Psoas muscle (tissue), 8 donors: ENCODE measurements at places on chromosomes 7 and 10.

GRCh38 chr7:20284771-20285143 is 45.9 kb upstream of the ITGB8 start:
- H3K4me3 ChIP-seq, result no peak overlapping the region
- no peaks in the 10 kb centered on the region for H3K4me1 ChIP-seq
- no peaks in the 10 kb centered on the region for H3K36me3 ChIP-seq
- DNase-seq, result no peak
- H3K27ac ChIP-seq, result no peak overlapping the region

- peak; percentile 75 for DNase-seq
- H3K27ac ChIP-seq, result peak overlapping the region; percentile 71
- H3K4me1 ChIP-seq, result peaks cover 7% of the 10 kb centered on the region
- peak overlapping the region; percentile 79 for H3K4me3 ChIP-seq
- H3K36me3 ChIP-seq, result no peaks in the 10 kb centered on the region
These were observed 657 bp upstream of the TMEM178B start for GRCh38 chr7:141073173-141073640.

- H3K36me3 ChIP-seq, result no peaks in the 10 kb centered on the region
- DNase-seq, result no peak
- H3K27ac ChIP-seq, result no peak overlapping the region
These were observed 107.5 kb downstream of the KIF20B start for GRCh38 chr10:89808842-89809241.

GRCh38 chr7:2894118-2894940 is 50.2 kb upstream of the GNA12 start:
- no peaks in the 10 kb centered on the region for H3K36me3 ChIP-seq
- H3K4me3 ChIP-seq, result no peak overlapping the region
- no peak overlapping the region for H3K27ac ChIP-seq
- H3K27me3 ChIP-seq, result no peaks in the 10 kb centered on the region
- no peaks in the 10 kb centered on the region for H3K4me1 ChIP-seq

- no peaks in the 10 kb centered on the region for H3K27me3 ChIP-seq
- no peak overlapping the region for H3K4me3 ChIP-seq
These were observed 712.5 kb upstream of the ANKRD30A start for GRCh38 chr10:36412942-36413341.

- H3K36me3 ChIP-seq, result no peaks in the 10 kb centered on the region
- DNase-seq, result no peak
- no peaks in the 10 kb centered on the region for H3K4me1 ChIP-seq
- H3K4me3 ChIP-seq, result no peak overlapping the region
- no peak overlapping the region for H3K27ac ChIP-seq
- peaks cover 7% of the 10 kb centered on the region for H3K27me3 ChIP-seq
These were observed 54.3 kb upstream of the GPR26 start for GRCh38 chr10:123611876-123612275.

DNA sequence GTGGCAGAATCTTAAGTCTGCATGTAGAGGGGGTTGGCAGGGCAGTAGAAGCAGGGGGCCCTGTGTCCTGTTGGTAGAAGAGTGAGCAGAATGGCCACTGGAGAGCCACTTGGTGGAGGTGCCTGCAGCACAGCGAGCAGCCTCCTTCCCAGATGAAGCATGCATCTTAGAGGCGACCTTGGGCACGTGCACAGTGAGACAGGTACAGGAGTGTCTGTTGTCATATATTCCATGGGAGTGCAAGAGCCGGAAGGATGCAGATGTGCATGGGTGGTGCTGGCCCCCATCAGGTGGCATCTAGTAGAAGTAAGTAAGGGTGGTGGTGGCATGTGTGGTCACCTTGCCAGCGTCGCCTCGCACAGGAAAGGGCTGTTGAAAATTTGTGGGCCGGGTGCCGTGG is 53.9 kb downstream of the CUX1 start:
- H3K36me3 ChIP-seq, result no peaks in the 10 kb centered on the region
- H3K4me1 ChIP-seq, result peaks cover 56% of the 10 kb centered on the region
- no peaks in the 10 kb centered on the region for H3K27me3 ChIP-seq
- H3K4me3 ChIP-seq, result no peak overlapping the region

DNA sequence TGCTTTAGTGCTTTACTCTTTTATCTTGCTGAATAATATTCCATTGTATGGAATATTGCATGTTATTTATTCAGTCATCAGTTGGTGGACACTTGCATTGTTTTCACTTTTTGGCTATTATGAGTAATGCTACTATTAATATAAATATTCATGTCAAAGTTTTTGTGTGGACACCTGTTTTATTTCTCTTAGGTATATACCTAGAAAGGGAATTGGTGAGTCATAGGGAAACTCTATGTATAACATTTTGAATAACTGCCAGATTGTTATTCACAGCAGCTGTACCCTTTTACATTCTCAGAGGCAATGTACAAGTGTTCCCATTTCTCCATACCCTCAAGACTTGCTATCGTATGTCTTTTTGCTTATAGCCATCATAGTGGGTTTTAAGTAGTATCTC is 268.7 kb downstream of the SEMA3A start:
- no peaks in the 10 kb centered on the region for H3K36me3 ChIP-seq
- no peak for DNase-seq
- H3K27me3 ChIP-seq, result no peaks in the 10 kb centered on the region
- no peaks in the 10 kb centered on the region for H3K4me1 ChIP-seq
- H3K27ac ChIP-seq, result no peak overlapping the region

DNA sequence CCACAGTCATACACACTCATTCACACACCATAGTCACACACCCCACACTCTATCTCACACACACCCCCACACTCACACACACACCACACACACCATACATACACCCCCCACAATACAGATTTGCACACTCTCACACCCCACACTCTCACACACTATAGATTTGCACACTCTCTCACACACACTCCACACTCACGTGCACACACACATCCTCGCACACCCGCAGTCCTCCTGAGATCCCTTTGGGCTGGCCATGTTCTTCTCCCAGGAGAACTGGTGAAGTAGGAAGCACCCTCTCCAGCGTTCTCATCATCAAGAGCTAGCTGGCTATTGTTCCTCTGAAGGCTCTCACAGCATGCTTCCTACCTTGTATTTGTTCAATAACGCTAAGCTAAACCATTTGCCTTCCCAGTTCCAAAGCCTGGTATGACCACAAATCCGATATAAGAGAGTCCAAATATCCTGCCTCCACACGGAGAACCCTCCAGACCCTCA is 86.2 kb downstream of the HECW1 start:
- H3K4me3 ChIP-seq, result no peak overlapping the region
- no peaks in the 10 kb centered on the region for H3K4me1 ChIP-seq
- DNase-seq, result no peak
- no peaks in the 10 kb centered on the region for H3K36me3 ChIP-seq

GRCh38 chr7:128939075-128939860 is 1.5 kb downstream of the IRF5 start:
- H3K27ac ChIP-seq, result no peak overlapping the region
- no peak for DNase-seq
- H3K4me1 ChIP-seq, result no peaks in the 10 kb centered on the region
- peaks cover 44% of the 10 kb centered on the region for H3K27me3 ChIP-seq
- H3K36me3 ChIP-seq, result no peaks in the 10 kb centered on the region

DNA sequence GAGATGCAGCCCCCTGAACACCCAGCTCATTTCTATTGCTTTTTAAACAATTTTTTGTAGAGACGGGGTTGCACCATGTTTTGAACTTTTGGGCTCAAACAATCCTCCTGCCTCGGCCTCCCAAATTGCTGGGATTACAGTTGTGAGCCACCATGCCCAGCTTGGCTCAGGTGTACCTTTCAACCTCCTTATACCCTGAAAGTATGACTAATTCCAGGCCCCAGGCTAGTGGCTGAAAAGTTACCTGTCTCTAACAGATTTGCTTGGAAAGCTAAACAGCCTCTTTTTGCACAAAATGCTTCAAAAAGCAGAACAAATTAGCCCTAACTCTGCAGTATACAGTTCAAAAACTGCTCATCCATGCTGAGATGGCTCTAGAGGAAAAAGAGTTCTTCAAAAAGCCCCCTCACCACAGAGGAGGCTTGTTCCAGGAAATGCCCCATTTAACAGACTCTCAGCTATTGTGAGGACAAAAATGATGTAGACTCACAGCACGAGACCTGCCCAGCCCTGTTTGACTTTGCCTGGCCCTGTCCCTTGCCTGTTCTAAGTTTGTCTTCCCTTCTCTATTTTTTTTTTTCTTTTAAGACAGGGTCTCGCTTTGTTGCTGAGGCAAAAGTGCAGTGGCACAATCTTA is 13.4 kb upstream of the AP1S1 start:
- DNase-seq, result no peak
- H3K4me1 ChIP-seq, result peaks cover 15% of the 10 kb centered on the region
- no peak overlapping the region for H3K27ac ChIP-seq
- no peaks in the 10 kb centered on the region for H3K36me3 ChIP-seq
